ENCODE measurements at places on chromosomes 13 and 19.
A peak's percentile ranks its signal among the peaks of the same experiment; 100 is the strongest.

DNA sequence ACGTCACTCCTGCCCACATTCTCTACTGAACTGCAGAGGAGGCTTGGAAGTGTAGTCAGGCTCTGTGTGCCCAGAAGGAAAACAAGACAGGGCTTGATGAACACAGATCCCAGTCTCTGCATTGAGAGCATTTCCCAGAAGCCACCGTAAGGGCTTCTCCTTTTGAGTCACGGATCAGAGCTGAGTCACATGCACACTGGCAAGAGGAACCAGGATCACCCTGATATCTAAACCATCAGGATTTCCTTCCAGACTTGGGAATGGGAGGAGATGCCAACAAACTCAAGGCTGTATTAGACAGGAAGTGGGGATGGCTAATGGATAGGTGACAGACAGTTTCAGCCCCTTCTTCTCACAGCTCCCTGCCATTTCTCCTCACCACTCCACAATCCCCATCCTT, 17.7 kb upstream of the FBXO17 start:
- DNase-seq, result peak; percentile 85

GRCh38 chr13:21137696-21138095, 38.7 kb downstream of the SKA3 start:
- DNase-seq, result peak; percentile 56

- DNase-seq, result no peak
These were observed 8.6 kb downstream of the KLK4 start for GRCh38 chr19:50902640-50903039.

- DNase-seq, result peak; percentile 70
These were observed 250 bp downstream of the SPRY2 start for GRCh38 chr13:80340651-80341100.

- no peak for DNase-seq
These were observed 203.6 kb upstream of the NBEA start for GRCh38 chr13:34738254-34738992.

DNA sequence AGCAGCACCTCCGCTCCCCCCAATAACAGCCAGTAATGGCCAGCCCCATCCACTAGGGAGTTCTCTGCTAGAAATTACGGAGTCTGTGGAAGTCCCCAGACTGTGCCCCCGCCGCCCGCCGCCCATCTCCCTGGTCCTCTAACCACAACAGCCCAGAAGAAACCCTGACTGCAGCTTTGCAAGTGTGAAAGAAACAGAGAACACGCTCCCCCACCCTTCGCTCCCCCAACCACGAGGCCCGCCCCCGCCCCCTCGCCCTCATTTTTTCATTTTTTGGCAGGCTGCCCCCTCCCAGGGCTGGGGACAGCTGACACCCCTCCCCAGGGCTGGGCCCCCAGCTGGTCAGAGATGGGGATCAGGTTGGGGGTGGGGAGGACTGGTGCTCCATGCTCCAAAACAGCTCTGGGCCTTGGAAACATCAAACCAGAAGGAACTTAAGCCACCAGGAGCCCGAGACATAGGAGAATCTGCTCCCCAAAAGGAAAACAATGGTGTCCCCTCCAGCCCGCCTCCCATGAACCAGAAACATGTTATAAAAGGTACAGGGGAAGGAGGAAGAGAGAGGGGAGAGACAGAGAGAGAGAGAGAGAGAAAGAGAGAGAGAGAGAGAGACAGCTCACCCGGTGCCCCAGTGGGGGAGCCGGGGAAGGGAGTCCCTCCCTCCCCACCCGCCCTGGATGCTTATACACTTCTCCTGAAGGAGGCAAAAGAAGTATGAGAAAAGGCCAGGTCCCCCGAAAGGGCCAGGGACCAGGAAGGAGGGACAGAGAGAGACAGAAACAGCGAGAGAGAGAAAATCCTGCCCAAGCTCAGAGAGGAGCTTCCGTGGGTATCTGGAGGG, 29.8 kb upstream of the ASF1B start:
- DNase-seq, result no peak

DNA sequence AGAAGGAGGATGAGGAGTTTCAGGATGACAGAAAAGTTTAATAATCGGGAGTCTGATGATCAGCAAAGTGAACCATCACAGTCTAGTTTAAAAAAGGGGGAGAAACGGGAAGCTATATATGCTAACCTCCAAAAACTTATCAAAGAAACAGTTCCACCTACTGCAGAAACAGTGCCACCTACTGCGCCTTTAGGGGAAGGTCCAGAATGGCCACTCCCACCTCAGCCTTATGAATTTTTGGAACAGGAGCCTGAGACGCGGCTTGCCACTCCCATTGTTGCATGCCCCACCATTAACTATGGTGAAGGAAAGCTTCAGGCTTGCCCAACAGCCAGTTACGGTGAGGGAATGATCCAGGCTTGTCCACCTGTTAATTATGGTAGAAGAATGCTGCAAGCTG, 929.0 kb downstream of the SLITRK6 start:
- peak; percentile 2 for DNase-seq

DNA sequence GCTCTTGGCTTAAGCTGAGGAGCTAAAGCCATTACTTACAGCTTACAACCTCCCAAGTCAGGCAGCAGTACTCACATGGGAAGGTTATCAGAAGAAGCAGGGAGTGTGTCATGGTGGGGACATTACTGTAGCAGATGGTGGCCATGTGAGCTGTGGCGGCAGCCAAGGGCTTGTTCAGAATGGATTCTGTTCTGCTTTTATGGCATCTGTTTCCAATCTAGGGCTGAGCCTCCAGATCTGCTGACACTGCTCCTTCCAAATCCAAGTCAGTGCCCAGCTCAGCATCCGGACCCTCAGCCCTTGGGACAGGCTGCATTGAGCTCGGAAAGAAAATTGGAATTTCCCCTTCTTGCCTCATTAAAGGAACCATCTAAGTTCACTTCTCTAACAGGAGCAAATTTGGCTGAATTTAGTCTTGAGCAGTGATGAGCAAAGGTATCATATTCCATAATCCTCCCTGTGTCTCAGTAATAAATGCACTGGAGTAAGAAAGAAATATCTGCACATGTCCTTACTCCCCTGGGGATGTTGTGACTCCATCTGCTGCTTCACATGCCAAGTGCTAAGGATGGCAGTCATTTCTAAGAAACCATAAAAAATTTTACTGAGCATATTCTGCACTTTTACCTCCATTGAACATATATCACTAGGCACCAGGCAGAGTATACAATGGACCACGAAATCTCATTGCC, 73.9 kb downstream of the KCTD12 start:
- peak; percentile 19 for DNase-seq

GRCh38 chr19:43847246-43847645, 20.1 kb downstream of the ZNF283 start:
- no peak for DNase-seq

DNA sequence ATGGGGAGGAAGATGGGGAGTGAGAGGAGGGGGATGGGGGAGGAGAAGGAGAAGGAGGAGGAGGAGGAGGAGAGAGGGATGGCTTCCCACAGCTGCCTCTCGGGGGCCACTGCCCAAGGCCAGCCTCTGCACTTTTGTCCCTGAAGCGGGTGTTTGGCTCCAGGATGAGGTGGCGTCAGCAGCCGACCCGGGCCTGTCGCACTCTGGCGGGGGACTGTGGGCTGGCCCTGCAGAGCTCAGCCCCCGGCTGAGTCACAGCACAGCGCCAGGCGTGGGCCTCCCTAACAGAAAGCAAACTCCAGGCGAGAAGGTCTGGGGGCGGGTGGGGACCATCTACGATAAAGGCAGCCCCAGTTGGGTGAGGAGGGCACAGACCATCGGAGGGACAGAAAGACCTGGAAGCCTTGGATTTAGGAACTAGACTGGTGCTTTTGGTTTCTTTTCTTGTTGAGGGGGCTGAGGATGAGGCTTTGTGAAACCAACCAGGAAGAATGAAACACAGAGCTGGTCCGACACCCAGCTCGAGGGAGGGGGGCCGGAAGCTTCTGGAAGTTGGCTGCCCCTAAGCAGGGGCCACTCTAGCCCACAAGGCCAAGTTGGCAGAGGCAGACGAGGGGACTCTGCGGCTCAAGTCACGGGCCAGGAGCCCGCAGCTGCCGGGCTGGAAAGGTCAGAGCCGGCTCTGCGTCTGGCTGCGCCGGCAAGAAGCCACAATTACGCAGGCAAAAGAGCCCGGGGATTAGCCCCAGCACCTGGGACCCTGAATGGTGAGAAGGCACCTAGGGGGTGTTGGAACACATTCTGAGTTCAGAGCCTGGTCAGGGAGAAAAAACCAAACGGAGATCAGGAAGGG, 18.2 kb downstream of the LSM4 start:
- peak; percentile 89 for DNase-seq

DNA sequence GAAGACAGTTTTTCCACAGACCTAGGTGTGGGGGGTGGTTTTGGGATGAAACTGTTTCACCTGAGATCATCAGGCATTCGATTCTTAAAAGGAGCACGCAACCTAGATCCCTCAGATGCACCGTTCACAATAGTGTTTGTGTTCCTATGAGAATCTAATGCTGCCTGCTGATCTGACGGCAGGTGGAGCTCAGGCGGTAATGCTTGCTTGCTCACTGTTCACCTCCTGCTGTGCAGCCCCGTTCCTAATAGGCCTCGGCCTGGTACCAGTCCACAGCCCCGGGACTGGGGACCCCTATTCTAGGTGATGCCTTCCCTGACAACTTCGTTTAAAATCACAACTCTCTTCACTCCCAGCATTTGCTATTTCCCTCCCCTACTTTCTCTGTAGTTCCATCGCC, 149.6 kb downstream of the IER2 start:
- no peak for DNase-seq

GRCh38 chr19:48398375-48399235, 5.1 kb downstream of the GRIN2D start:
- DNase-seq, result peak; percentile 82

DNA sequence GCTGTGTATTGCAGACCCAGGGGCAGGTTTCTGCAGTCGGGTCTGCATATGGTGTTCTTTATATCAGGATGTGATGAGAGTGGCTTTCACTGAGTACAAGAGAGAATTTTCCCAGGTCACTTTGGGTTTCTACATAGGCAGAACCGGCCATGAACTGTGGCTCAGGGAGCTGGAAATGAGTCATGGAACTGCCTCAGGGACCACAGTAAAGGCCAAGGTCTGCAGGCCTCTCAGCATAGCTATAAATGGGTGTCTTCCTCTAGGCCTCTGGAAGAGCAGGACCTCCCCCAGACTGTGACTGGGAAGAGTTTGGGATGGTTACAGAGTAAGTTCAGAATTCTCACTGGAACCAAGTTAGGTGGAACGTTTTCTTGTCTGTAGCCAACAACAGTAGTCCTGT, 51.8 kb upstream of the ZNF681 start:
- peak; percentile 4 for DNase-seq

- DNase-seq, result no peak
These were observed 9.8 kb downstream of the CBY2 start for GRCh38 chr13:45711951-45712350.

- DNase-seq, result no peak
These were observed 649.3 kb upstream of the ARGLU1 start for GRCh38 chr13:107217251-107217650.

DNA sequence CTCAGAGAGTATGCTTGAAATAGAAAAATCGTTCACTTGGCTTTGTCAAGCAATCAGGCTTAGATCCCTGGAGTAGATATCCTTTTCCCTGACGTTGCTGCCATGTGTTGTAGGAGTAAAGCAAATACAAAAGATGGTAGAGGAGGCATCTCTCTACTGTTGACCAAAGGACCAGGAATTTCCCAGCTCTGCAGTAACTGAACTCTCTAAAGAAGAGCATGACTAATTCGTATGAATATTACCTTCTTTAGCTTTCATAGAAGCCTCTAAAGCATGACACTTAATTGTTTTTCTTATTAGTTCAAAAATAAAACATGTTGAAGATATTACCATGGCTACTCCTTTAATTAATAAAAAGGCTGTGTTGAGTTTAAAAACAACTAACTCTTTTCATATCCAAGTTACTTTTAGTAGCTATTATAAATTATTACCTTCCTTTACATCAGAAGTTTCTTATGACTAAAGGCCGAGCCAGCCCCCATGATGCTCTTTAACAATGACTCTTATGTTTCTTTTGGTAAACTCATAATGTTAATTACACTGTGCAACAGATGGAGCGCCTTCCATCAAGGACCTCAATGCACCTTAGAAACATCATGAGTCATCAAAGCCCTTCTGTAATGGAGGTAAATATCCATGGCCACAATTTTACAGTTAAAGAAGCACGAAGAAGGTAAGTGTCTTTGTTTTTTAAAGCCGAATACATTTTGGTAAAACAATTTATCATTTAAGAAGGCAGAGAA, 352.4 kb downstream of the KLF5 start:
- DNase-seq, result no peak

- DNase-seq, result no peak
These were observed 28.4 kb downstream of the RASA3 start for GRCh38 chr13:114103801-114104654.

GRCh38 chr13:67227131-67227983, 2.8 kb downstream of the PCDH9 start:
- DNase-seq, result no peak

- peak; percentile 90 for DNase-seq
These were observed 811 bp upstream of the PRMT1 start for GRCh38 chr19:49676136-49676783.

GRCh38 chr13:20714563-20715329, 11.2 kb downstream of the IL17D start:
- peak; percentile 68 for DNase-seq

- no peak for DNase-seq
These were observed 449.3 kb downstream of the PCDH17 start for GRCh38 chr13:58080806-58081205.

- no peak for DNase-seq
These were observed 775.0 kb downstream of the PCDH17 start for GRCh38 chr13:58406545-58406944.

GRCh38 chr13:55432814-55433213, 1707.9 kb upstream of the PRR20A start:
- no peak for DNase-seq

DNA sequence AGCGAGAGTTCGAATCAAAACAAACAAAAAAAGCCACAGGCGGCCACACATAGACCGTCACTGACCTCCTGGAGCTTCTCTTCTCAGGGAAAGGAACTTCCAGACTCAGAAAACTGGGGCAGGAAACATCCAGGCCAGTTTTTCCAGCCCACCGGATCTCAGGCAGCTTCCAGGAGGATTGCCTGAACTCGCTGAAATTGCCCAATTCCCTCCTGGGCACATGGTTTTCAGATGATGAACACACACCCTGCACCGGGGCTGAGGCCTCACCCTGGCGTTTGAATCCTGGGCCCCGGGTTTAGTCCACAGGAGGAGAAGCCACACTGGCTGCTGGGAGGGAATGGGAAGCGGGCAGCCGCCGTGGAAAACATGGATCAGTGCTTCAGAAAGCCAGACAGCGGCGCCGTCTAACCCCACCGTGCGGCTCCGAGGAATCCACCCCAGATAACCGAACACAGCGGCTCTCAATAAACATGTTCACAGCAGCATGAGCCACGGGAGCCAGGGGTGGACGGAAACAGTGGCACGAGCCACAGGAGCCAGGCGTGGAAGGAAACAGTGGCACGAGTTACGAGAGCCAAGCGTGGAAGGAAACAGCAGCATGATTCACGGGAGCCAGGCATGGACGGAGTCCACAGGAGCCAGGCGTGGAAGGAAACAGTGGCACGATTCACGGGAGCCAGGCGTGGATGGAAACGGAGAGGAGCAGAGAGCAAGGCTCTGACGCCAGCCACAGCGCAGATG, 18.2 kb upstream of the PTBP1 start:
- peak; percentile 98 for DNase-seq

- no peak for DNase-seq
These were observed 23.8 kb upstream of the CBY2 start for GRCh38 chr13:45678282-45678681.

Data from EH (cell line).